ENCODE measurements at places on chromosomes 3 and 15.

DNA sequence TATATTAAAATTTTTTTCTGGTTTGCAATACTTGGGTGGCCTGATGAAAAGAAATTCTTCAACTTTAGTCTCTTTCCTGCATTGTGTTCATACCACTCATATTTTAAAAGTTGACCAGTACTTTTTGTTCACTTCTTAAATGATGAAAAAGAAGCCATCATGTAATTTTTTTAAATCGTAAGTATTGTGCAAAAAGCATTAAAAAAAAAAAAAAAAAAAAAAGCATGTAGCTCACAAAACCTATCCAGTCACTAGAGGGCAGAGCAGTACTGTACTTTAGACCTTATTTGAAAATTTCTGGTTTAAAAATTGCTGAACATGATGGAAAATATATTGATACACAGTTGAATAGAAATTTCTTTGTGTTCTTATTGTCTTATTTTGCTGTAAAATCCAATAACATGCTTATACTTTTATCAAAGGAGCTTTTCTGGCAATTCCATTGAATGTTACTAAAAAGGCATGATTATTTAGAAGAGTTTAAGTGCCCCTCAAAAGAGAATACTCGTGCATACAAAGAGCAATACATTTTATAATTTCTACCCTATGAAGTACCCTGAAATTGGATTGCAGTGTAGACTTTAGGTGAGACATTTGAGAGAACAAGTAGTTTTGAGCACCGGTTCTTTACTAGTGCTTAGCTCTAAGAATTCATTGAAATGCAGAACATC, 137.7 kb downstream of the BBX start:
- no peak for DNase-seq

GRCh38 chr15:68314563-68314962, 37.0 kb downstream of the FEM1B start:
- no peak for DNase-seq

DNA sequence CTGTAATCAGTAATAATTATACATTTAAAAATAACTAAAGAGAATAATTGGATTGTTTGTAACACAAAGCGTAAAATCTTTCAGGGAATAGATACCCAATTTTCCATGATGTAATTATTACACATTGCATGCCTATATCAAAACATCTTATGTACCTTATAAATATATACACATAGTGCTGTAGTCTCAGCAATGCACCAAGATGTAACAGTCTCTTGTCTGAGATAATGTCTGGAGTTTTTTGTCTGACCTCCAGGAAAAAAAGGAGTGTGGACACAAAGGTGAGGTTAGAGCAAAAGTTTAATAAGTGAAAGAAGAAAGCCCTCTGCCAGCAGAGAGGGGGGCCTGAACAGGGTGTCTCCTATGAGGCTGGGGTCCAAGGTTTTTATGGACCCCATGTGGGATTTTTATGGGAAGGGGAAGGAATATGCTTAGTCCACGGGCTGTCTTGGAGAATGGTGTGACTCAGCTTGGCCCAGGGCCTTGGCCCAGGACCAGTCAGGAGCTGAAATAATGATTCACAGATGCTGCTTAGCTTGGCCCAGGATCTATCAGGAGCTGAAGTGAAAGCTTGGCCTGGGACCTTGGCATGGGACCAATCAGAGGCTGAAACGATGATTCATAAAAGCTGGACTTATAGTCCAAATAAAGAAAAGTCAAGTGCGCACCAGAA, 545.0 kb downstream of the ZPLD1 start:
- no peak for DNase-seq

GRCh38 chr3:61780455-61781228, 219.3 kb downstream of the PTPRG start:
- DNase-seq, result no peak

GRCh38 chr3:189513281-189514117, 117.7 kb upstream of the TP63 start:
- no peak for DNase-seq

Measured in stimulated activated CD4-positive, alpha-beta T cell treated with anti-CD3 and anti-CD28 coated beads, Interleukin-1b, Interleukin-23, amount 100 ng/mL, for 1 hour (primary cell).